H9 (cell line): ENCODE measurements at places on chromosomes 5 and 9.
A peak's percentile ranks its signal among the peaks of the same experiment; 100 is the strongest.

DNA sequence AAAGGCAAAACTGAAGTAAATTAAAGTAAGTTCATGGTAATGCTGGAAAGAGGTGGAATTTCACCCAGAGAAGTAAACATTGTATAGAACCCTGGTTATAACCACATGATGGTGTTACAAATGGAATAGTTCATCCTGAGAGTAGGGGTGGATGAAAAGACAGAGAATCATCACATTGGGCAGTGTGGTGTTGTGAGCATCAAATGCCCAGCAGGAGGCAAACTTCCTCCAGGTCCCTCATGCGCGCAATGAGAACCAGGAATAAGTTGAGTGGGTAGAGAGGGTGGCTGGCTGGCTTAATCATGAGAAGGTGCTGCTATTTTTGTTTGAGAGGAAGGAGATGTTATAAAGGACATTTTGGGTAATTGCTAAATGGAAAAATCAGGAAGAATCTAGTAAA is 163.3 kb upstream of the HMHB1 start:
- no peak for DNase-seq

GRCh38 chr9:34512131-34513078 is 10.4 kb downstream of the ENHO start:
- DNase-seq = peak; percentile 65

- peak; percentile 24 for DNase-seq
Measured at GRCh38 chr9:113597390-113598241, 134.1 kb downstream of the RGS3 start.

DNA sequence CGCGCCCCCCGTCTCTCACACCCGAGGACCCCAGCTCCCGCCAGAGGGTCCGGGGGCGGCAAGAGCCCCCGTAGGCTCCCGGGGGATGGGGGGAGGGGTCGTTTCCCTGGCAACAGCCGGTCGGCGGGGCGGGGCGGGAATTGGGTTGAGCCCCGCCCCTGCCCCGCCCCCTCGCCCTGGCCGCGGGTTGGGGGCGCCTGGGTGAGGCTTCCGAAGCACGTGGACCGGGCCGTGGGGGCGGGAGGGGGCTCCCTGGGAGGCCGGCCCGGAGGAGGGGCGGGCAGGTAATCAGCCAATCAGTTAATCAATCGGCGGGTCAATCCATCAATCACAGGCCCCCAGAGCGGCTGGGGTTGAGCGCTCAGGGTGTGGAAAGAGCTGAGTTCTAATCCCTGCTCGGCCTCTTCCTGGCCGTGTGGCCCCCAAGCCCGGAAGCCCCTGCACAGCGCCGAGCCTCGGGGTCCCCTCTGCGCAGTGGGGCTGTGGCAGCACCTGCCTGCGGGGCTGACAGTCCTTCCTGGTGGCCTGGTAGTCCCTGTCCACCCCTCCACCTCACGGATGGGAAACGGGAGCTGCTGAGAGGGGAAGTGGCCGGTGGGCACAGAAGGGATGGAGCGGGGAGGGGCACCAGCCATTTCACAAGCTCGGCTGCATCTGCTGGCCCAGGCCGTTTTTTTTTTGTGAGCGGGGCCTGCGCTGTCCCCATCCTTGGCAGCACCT is 174.2 kb upstream of the IER5L start:
- peak; percentile 92 for DNase-seq

DNA sequence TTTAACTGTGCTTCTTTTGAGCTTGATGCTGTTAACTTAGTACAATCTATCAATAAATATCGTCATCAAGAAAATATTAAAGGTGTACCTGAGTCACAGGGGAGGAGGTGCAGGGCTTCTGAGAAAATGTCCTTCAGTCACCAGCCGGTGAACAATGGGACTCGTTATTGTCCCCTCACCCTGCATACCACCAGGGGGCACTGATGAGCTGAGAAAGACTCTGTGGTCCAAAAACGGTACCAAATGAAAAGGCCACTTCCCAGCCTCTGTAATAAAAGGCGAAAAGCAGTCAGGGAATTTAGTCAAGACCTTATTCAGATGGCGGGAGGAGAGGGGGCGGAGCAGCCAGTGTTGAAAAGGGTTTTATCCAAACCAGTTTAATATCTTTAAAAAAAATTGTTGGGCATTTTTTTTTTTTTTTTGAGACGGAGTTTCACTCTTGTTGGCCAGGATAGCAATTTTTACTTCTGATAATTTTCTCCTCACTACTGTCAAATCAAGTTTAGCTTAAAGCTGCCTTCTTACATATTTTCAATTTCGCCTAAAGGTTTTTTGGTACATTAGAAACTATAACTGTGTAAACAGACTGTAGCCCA is 271.9 kb upstream of the ADAMTS16 start:
- peak; percentile 64 for DNase-seq

- DNase-seq = no peak
Measured at GRCh38 chr9:133658442-133659431, 22.6 kb downstream of the DBH start.
